SK-MEL-5 (cell line): ENCODE measurements at places on chromosomes 11 and 22. TPM values are rescaled to one million over a fixed set of nuclear protein-coding genes. Genes with fewer than 3 reads are reported as not detected.

DNA sequence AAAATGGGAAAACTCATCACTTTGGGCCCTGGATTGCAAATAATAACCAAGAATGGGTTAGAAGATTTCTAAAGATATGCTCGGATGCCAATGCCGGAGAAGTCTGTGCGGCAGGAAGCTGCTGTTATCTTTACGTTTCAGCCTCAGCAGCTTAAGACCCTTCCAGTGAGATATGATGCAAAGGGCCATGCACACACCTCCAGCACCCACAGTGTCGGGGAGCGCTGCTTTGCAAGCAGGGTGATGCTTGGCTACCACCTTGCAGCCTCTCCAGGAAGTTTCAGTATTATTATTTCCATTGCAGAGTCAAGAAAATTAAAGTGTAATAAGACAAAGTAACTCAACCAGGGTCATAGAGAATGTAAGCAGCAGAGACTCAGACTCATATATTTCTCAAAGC, 37.3 kb downstream of the LARGE1 start:
- DNase-seq = no peak

The OR52I2 gene
- total RNA-seq = not detected in 2 replicates

GRCh38 chr11:13009921-13010748, 1.0 kb downstream of the RASSF10 start:
- DNase-seq = no peak

The TSPAN18 gene
- not detected in 2 replicates for total RNA-seq

GRCh38 chr22:26672060-26672471, 14.7 kb downstream of the MIAT start:
- DNase-seq = no peak

DNA sequence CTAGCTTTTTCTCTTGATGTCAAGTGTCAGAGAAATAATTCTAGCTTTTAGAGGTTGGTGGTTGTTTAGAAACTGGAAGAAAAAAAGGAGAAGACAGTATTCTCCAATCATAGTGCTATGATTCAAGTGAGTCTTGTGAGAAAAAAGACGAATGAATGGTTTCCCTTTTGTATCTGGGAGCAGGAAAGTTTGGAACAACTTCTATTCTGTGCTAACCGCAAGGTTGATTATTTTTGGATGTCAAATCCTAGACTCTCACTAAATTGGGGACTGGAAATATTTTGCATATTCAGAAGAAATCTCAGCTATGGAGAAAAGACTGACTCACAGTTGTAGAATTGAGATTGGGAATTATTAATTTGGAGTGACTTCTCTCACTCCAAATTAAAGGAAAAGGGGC, 69.2 kb downstream of the SYT13 start:
- no peak for DNase-seq

The MMP7 gene
- total RNA-seq = not detected in 2 replicates

DNA sequence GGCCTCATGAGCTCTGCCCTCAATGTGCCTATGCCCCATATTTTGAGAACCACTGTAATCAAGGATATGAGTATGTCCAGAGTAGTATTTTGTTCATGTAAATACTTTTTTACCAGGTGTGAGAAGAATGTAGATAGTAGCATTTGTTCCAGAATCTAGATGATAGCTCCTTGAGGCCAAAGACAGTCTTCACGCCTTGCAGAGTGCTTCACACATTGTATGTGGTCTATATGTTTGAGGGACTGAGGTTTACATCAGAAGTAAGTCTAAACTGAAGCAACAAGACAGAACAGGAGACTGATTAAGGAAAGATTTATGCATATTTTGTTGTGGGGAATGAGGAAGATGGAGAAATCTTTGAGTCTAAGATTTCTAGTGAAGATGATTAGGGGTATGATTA, 12.5 kb downstream of the CEP57 start:
- no peak for DNase-seq

DNA sequence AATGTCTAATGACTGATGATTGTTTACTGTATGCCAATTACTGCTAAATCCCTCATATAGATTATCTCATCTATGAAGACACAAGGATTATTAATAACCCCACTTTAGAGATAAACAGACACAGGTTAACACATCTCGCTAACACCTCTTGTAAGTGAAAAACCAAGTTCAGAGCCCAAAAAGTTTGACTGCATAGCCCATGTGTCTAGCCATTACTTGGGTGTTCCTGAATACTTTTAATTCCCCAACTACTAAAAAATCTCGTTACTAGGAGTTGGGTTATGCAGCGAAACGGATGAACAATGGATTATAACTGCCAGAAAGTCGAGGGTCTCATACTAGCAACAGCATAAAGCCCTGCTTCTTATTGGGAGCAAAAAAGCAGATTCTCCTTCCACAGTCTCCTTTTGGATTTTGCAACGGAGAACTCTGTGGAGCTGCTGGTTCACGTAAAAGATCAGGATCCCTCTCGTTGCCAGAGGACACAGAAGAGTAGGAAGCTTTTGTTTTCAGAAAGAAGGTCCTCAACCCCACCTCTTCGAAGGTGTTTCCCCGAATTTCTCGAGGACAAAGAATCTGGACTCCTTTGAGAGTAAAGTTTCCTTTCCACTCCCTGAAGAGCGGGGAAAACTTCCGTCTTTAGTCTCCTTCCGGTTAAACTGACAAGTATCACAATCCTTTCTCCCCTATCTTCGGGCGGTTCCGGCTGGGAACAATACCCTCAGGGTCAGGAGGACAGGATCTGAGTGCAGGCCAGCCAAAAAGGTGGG, 979 bp downstream of the ZBED5 start:
- DNase-seq = peak; percentile 49

GRCh38 chr11:112962579-112963367, 1.6 kb downstream of the NCAM1 start:
- DNase-seq = no peak

GRCh38 chr11:124657904-124658303, 15.6 kb downstream of the SIAE start:
- no peak for DNase-seq

The HPX gene
- 0.35 TPM in 1 of 2 replicates, not detected in the other for total RNA-seq

GRCh38 chr22:37892566-37893335, 13.3 kb upstream of the MICALL1 start:
- no peak for DNase-seq

The C11orf65 gene
- 0.55 and 0.64 TPM in 2 replicates for total RNA-seq

The TTC36 gene
- not detected in 2 replicates for total RNA-seq

GRCh38 chr11:48055292-48056132, 75.2 kb downstream of the PTPRJ start:
- peak; percentile 87 for DNase-seq

The GRAP2 gene
- total RNA-seq = 0.67 and 2.2 TPM in 2 replicates

The DGCR2 gene
- total RNA-seq = 36.9 and 39.6 TPM in 2 replicates

- no peak for DNase-seq
These were observed 164.4 kb downstream of the TEAD1 start for GRCh38 chr11:12838463-12839123.

The DLG2 gene
- not detected in 2 replicates for total RNA-seq

DNA sequence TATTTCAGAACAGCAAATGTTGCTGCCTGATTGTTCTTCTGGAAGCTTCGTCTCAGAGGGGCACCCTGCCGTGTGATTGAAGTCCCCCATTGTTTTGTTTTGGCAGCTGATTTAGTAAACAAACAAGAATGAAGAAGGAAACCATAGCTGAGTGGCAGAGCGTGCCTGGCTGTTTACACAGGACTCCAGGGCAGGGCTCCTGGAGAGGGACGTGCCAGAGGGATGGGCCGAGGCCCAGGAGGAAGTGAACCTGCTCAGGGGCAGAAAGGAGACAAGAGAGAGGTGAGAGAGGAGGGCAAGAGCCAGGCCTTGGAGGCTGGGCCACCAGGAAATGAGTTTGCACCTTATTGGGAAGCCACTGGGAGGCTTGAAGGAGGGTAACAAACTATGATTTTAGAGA, 85.5 kb upstream of the B3GAT1 start:
- no peak for DNase-seq

GRCh38 chr11:119905162-119905561, 176.2 kb upstream of the NECTIN1 start:
- no peak for DNase-seq

- DNase-seq = no peak
These were observed 883 bp upstream of the AIFM3 start for GRCh38 chr22:20965888-20966855.

GRCh38 chr22:38423512-38424503, 31.2 kb downstream of the KCNJ4 start:
- DNase-seq = no peak

- no peak for DNase-seq
These were observed 17.6 kb upstream of the PARVA start for GRCh38 chr11:12359761-12360160.

DNA sequence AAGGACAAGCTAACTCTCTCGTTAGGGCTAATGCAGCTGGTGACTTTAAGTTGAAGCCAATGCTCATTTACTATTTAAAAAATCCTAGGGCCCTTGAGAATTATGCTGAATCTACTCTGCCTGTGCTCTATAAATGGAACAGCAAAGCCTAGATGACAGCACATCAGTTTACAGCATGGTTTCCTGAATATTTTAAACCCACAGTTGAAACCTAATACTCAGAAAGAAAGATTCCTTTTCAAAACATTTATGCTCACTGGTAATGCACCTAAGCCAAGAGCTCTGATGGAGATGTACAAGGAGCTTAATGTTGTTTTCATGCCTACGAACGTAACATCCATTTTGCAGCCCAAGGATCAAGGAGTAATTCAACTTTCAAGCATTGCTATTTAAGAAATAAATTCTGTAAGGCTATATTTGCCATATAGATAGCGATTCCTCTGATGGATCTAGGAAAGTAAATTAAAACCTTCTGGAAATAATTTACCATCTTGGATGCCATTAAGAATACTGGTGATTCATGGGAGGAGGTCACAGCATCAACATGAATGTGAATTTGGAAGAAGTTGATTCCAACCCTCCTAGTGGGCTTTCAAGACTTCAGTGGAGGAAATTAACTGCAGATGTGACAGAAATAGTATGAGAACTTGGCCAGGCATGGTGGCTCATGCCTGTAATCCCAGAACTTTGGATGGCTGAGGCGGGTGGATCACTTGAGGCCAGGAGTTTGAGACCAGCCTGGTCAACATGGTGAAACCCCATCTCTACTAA, 14.5 kb downstream of the XNDC1N start:
- DNase-seq = no peak

GRCh38 chr11:2314136-2314524, 12.3 kb downstream of the TSPAN32 start:
- DNase-seq = no peak

The SYT7 gene
- total RNA-seq = 0.69 and 2.6 TPM in 2 replicates

GRCh38 chr22:23248583-23248982, 68.3 kb downstream of the BCR start:
- DNase-seq = no peak

DNA sequence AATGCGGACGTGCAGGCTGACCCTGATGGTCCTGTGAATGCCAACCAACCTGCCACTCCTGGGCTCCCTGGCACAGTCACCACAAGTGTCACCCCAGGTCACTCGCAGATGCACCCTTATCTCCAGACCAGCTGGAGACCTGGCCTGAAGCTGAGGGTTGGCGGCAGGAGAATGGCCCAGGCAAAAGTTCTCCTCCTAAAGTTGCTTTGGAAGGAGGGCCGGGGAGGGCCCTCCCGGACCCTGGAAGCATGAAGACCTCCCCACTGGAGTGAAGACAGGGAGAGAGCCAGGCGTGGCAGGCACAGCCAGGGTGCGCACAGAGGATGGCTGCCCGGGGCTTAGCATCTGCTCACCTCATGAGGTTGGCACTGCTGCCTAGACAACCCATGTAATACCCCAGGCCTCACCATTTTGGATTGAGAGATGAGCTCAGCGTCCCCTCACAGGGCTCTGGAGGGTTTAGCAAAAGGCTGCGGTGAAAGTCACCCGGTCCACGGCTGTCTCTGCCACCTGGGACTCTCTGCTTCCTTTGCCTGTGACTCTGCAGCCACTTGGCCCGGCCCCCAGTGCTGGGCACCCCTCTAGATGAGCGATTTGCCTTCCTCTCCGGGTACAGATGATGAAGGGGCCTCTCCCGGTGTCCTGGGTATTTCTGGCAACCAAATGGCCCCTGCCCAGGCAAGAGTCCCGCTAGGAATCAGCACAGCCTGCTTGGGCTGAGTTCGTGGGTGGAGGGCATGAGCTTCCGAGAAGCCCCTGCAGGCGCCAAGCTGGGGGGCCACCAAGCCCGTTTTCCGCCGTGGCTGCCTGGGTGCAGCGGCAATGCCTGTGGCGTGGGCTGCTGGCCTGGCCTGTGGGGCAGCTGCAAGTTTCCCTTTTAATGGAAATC, 48.3 kb upstream of the SEPTIN5 start:
- DNase-seq = no peak

GRCh38 chr22:20408891-20409290, 14.9 kb downstream of the ZNF74 start:
- DNase-seq = no peak

The RTN4RL2 gene
- total RNA-seq = 0.29 and 1.1 TPM in 2 replicates

The OR6M1 gene
- not detected in 2 replicates for total RNA-seq

The RIMBP3B gene
- total RNA-seq = 0.16 and 0.24 TPM in 2 replicates

DNA sequence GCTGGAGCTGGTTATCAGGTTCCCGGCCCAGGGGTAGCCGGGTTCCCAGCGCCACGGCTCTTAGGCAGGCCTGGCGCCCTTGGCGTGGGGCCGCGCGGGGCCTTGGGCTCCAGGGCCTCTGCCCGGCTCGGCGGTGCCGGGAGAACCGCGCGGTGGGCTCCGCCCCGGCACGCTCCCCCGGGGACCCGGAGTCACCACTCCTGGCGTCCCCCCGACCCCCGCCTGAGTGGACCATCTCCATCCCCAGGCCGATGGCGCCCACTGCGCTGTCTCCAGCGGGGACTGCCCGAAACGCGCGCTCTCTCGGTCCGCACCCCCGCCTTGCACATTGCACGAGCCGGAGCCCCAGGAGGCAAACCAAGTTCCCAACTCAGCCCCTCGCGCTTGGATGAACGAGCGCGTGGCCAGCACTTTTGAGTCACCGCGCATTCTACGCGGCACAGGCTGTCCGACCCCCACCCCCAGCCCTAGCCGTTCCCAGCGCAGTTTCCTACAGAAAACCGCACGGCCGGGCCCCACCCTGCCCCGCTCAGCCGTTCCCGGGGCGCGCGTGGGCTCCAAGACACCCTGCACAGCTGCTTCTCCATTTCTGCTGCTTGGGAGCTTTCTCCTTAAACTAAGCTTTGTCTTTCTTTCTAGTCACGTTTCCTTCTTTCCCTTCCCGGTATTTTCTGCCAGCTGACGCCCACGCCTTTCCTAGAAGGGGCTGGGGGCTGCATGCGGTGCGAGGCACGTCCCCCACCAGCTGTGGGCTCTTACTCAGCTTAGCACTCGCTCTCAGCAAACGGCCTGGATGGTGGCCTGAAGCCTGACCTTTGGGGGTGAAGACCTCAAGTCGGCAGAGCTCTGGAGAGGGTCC, 650 bp upstream of the CHID1 start:
- peak; percentile 17 for DNase-seq

The MS4A3 gene
- not detected in 2 replicates for total RNA-seq
